ENCODE measurements at places on chromosomes 12 and 14. TPM values are rescaled to one million over a fixed set of nuclear protein-coding genes. Genes with fewer than 3 reads are reported as not detected.

TAS2R19 gene
- total RNA-seq: 5.5 TPM

VDR gene
- 0.38 TPM for total RNA-seq

TAS2R8 gene
- total RNA-seq: not detected

CISTR gene
- not detected for total RNA-seq

PROX2 gene
- total RNA-seq: under 0.01 TPM

TEX52 gene
- not detected for total RNA-seq

MYF5 gene
- total RNA-seq: not detected

SLC39A5 gene
- total RNA-seq: not detected

RECQL gene
- 99.6 TPM for total RNA-seq

PPFIA2 gene
- not detected for total RNA-seq

BRMS1L gene
- 4.7 TPM for total RNA-seq

FOXG1 gene
- not detected for total RNA-seq

GUCY2C gene
- total RNA-seq: not detected

VAMP1 gene
- 4.8 TPM for total RNA-seq

GSC gene
- not detected for total RNA-seq

MYF6 gene
- total RNA-seq: not detected

FOXA1 gene
- not detected for total RNA-seq

KRT83 gene
- not detected for total RNA-seq

LRRC9 gene
- total RNA-seq: not detected

YAF2 gene
- total RNA-seq: 13.7 TPM

DACT1 gene
- total RNA-seq: 1.1 TPM

STXBP6 gene
- total RNA-seq: not detected

RNF212B gene
- not detected for total RNA-seq

SSPN gene
- 1.1 TPM for total RNA-seq

DNAH10 gene
- total RNA-seq: under 0.01 TPM

BAZ1A gene
- total RNA-seq: 44.0 TPM

SLCO1C1 gene
- total RNA-seq: 0.98 TPM

TMEM52B gene
- total RNA-seq: not detected

PLEKHG7 gene
- total RNA-seq: not detected

ASPG gene
- not detected for total RNA-seq

IL22 gene
- total RNA-seq: not detected

Data from vein endothelial cell (primary cell).